Uterus (tissue), 4 donors: ENCODE measurements at places on chromosomes 5 and 9. TPM values are rescaled to one million over a fixed set of nuclear protein-coding genes. Genes with fewer than 3 reads are reported as not detected.

The ALDH1A1 gene
- 135 TPM for total RNA-seq

The C7 gene
- total RNA-seq, result 438 TPM

The KLHL3 gene
- 3.1 TPM for total RNA-seq

The CHD1 gene
- 149 TPM for total RNA-seq

The FAM163B gene
- not detected for total RNA-seq

The ERP44 gene
- 16.7 TPM for total RNA-seq

- no peak overlapping the region for H3K27ac ChIP-seq
- no peaks in the 10 kb centered on the region for H3K36me3 ChIP-seq
- no peaks in the 10 kb centered on the region for H3K4me1 ChIP-seq
- no peaks in the 10 kb centered on the region for H3K27me3 ChIP-seq
- DNase-seq, result no peak
Measured at GRCh38 chr9:12718482-12719026, 25.4 kb downstream of the TYRP1 start.

GRCh38 chr5:148799737-148800527 is 26.5 kb upstream of the ADRB2 start:
- no peaks in the 10 kb centered on the region for H3K27me3 ChIP-seq
- H3K36me3 ChIP-seq, result no peaks in the 10 kb centered on the region
- no peaks in the 10 kb centered on the region for H3K4me1 ChIP-seq
- DNase-seq, result no peak
- no peak overlapping the region for H3K27ac ChIP-seq

DNA sequence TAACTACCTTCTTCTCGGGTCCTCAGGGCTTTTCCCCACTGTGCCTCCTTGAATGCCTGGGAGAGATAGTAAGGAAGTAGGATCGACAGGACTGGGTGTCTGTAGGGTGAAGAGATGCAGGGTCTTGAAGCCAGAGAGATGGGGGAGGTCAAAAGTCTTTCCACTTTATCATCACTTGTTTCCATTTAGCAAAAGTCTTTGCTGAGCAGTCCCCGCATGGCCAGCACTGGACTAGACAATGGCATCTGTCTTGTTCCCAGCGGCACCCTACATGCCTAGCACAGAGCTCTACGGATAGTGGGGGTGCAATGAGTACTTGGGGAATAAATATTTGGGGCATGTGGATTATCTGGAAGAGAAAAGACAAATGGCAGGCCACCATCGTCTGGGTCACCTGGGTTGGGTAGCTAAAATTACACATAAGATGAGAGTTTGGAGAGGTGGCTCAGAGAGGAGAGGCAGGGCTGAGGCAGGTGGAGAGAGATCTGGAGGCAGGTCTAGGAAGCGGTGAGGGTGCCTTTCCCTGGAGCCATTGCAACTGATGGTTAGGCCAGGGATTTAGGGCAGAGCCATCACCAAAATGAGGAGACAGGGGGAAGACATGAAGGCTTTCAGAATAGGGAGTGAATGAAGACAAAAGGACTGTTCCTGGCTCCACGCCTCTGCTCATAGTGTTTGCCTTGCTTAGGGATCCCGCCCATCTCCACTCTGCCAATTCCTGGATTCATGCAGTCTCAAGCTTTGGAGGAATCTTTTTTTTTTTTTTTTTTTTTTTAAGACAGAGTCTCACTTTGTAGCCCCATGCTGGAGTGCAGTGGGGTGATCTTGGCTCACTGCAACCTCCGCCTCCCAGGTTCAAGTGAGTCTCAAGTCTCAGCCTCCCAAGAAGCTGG is 250.8 kb upstream of the KLF4 start:
- no peak overlapping the region for H3K4me3 ChIP-seq
- H3K36me3 ChIP-seq, result no peaks in the 10 kb centered on the region
- H3K4me1 ChIP-seq, result peaks cover 1% of the 10 kb centered on the region
- H3K27me3 ChIP-seq, result no peaks in the 10 kb centered on the region

GRCh38 chr9:79764374-79764773 is 192.6 kb downstream of the TLE4 start:
- DNase-seq, result peak; percentile 46
- no peak overlapping the region for H3K27ac ChIP-seq
- H3K27me3 ChIP-seq, result no peaks in the 10 kb centered on the region

- H3K36me3 ChIP-seq, result no peaks in the 10 kb centered on the region
- no peak overlapping the region for H3K27ac ChIP-seq
- no peak overlapping the region for H3K4me3 ChIP-seq
- no peaks in the 10 kb centered on the region for H3K4me1 ChIP-seq
- no peaks in the 10 kb centered on the region for H3K27me3 ChIP-seq
Measured at GRCh38 chr5:35813521-35813920, 43.2 kb upstream of the IL7R start.

GRCh38 chr5:173310218-173310769 is 17.9 kb downstream of the STC2 start:
- H3K4me3 ChIP-seq, result no peak overlapping the region
- H3K27me3 ChIP-seq, result no peaks in the 10 kb centered on the region
- H3K36me3 ChIP-seq, result no peaks in the 10 kb centered on the region
- peak overlapping the region; percentile 15 for H3K27ac ChIP-seq
- DNase-seq, result no peak
- H3K4me1 ChIP-seq, result no peaks in the 10 kb centered on the region

GRCh38 chr9:86652736-86653135 is 294.6 kb downstream of the GAS1 start:
- no peak for DNase-seq
- H3K36me3 ChIP-seq, result no peaks in the 10 kb centered on the region
- no peaks in the 10 kb centered on the region for H3K4me1 ChIP-seq
- H3K4me3 ChIP-seq, result no peak overlapping the region
- peak overlapping the region; percentile 66 for H3K27ac ChIP-seq
- H3K27me3 ChIP-seq, result no peaks in the 10 kb centered on the region

GRCh38 chr9:136488247-136489214 is 5.7 kb upstream of the SEC16A start:
- no peak overlapping the region for H3K4me3 ChIP-seq
- H3K27me3 ChIP-seq, result no peaks in the 10 kb centered on the region
- H3K4me1 ChIP-seq, result no peaks in the 10 kb centered on the region
- no peak overlapping the region for H3K27ac ChIP-seq

DNA sequence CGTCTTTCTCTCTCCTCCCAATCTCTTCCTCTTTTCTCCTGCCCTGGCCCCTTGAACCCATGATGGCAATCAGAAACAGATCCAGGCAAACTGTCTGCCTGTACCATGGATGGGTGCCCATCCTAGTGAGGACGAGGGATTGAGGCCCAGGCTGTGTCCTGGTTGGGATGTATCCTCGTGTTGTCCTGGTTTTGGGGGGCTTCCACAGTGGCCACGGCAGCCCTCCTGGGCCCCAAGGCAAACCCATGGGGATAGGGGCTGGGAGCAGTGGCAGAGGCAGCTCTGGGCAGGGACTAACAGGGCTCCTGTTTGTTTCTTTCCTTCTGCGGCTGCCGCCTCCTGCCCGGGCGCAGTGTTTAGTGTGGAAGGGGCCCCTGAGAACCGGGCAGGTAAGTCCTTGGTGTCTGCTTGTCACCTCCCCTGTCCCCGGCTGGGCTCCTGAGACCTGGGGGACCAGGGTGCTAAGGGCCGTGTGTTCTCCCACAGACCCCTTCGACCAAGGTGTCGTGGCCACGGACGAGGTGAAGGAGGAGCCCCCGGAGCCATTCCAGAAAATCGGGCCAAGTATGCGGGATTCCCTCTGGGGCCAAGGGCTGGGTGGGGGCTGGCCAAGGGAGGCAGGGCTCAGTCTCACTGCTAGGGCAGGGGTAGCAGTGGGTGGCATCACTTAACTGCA is 70.0 kb downstream of the AMBP start:
- H3K36me3 ChIP-seq, result no peaks in the 10 kb centered on the region
- H3K4me3 ChIP-seq, result no peak overlapping the region
- H3K27me3 ChIP-seq, result no peaks in the 10 kb centered on the region
- no peaks in the 10 kb centered on the region for H3K4me1 ChIP-seq
- no peak overlapping the region for H3K27ac ChIP-seq

DNA sequence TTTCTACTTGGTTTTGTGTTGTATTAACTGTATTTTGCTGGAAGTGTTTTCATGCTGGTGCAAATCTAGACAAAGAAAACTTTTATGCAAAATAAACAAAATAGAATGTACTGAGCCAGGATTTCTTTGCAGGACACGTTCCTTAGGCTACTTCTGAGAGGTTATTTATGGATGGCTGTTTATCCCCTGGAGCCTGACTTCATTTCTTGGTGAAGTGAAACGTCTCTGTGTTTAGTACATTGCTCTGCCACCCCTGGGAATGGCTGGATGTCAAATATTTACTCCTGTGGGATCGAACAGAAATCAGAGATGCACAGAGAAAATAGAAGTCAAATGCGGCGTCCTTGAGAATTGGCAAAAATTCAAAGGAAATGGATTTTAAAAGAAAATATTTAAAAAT is 327.1 kb upstream of the MPDZ start:
- no peak overlapping the region for H3K4me3 ChIP-seq
- H3K27ac ChIP-seq, result no peak overlapping the region
- no peaks in the 10 kb centered on the region for H3K27me3 ChIP-seq
- no peaks in the 10 kb centered on the region for H3K36me3 ChIP-seq
- H3K4me1 ChIP-seq, result no peaks in the 10 kb centered on the region
- no peak for DNase-seq

- H3K27me3 ChIP-seq, result no peaks in the 10 kb centered on the region
- H3K27ac ChIP-seq, result no peak overlapping the region
- no peaks in the 10 kb centered on the region for H3K4me1 ChIP-seq
- H3K36me3 ChIP-seq, result no peaks in the 10 kb centered on the region
Measured at GRCh38 chr9:68957479-68957878, 56.4 kb downstream of the PRKACG start.

DNA sequence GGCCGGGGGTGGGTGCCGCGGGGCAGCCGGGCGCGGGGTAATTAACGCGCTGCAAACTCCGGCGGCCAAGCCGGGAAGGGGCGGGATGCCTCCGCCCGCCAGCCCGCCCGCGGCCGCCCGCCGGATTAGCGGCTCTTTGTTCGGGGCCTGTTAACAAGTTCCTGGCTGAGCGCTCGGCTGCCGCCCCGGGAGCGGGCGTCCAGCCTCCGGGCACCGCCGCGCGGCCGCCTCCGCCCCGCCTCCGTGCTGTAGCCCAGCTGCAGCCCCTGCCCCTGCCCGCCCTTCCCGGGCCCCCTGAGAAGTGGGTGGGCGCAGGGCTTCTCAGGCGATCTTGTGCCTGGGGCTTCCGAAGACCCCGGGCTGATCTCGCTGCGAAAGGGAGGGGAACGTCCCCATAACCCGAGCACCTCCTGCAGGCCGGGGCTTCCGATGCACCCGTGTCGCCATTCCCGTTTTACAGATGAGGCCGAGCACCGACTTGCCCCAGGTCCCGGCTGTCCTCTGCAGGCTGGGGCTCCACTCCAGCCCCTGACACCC is 7.5 kb downstream of the UNC5A start:
- H3K4me3 ChIP-seq, result no peak overlapping the region
- no peak for DNase-seq
- peaks cover 6% of the 10 kb centered on the region for H3K4me1 ChIP-seq

DNA sequence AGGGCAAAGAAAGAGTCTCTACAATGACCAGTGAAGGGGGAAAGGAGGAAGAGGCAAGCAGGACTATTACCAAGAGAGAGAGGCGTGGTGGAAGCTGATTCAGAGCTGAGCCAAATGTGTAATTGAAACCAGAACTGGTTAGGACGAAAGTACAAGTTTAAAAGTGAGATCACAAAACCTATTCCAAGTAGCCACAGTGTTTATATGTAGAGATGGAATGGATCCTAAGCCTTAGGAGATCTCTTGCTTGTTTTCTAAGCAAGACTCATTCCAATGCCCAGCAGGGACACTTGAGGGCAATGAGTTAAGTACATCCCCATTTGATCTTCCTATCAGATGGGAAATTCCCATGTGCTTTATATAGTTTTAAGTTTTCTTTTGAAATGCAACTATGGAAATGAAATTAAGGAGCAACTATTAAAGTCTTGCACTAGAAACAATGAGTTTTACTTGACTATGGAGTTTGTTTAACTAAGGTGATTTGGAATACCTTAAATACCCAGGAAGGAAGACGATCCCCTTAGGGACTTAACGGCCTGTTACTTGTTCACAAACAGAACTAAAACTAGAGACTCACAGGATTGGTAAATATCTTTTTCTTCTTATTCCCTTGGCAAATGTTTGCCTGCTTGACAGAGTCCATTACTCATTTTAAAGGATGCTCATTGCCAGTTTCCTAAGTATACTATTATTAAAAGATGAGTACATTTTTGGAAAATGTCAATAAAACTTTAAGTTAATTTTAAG is 51.1 kb upstream of the SNX2 start:
- no peak overlapping the region for H3K4me3 ChIP-seq
- no peaks in the 10 kb centered on the region for H3K4me1 ChIP-seq
- H3K27me3 ChIP-seq, result no peaks in the 10 kb centered on the region
- no peaks in the 10 kb centered on the region for H3K36me3 ChIP-seq
- H3K27ac ChIP-seq, result no peak overlapping the region
- no peak for DNase-seq

DNA sequence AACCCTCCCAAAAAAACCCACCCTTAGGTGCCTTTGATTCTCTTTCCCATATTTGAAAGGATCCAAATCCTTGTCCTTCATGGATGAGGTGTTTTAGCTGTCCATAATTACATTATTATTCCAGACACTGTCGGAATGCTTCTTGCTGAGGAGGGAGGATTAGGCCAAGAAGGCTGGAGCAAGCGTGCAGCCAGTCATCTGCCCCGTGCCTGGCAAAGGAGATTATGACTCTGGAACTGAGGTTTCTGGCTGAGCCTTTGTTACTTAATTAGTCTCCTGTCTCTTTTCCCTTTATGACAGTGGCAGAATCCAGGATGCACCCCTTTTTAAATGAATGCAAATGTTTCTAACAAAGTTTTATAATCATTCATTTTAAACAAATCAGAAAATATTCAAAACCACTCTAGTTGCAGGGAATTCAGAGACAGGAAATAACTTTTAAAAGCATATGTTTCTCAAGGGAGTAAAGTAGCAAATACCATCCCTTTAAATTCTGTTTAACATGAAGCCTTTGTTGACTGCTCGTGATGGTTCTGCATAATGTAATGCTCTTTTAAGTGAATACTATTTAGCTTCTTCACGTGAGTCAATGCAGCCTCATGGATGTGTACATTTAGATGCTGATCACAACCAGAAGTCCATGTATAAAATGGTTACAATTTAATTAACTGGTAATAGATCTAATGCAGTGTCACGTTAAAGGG is 69.8 kb downstream of the GALNT10 start:
- H3K27ac ChIP-seq, result no peak overlapping the region
- DNase-seq, result no peak
- no peak overlapping the region for H3K4me3 ChIP-seq
- H3K4me1 ChIP-seq, result no peaks in the 10 kb centered on the region
- H3K36me3 ChIP-seq, result no peaks in the 10 kb centered on the region
- H3K27me3 ChIP-seq, result no peaks in the 10 kb centered on the region

DNA sequence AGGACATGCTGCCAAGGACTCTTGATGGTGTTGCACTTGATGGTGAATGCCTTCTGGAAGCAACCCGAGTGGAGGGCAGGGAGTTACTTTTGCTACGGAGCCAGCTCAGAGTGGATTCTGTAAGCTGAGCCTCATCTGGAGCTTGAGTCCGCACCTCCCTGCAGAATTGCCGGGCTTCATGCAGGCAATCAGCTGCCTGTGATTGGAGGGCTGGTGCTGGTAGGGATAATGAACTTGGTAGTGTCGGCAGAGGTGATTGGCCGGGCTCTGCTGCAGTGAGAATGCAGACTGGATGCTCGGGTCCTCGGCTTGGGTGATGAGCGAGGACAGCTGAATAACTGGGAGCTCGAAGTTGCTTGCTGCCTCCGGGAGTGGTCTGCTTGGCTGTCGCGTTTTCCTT is 23.1 kb downstream of the SLC25A25 start:
- DNase-seq, result peak; percentile 87
- no peaks in the 10 kb centered on the region for H3K36me3 ChIP-seq
- peak overlapping the region; percentile 27 for H3K4me3 ChIP-seq
- no peaks in the 10 kb centered on the region for H3K27me3 ChIP-seq

- H3K4me3 ChIP-seq, result no peak overlapping the region
- no peaks in the 10 kb centered on the region for H3K4me1 ChIP-seq
- DNase-seq, result no peak
Measured at GRCh38 chr5:82178378-82178777, 99.8 kb downstream of the RPS23 start.
